ENCODE measurements at places on chromosomes 13 and 19. TPM values are rescaled to one million over a fixed set of nuclear protein-coding genes. Genes with fewer than 3 reads are reported as not detected.

GRCh38 chr19:14300303-14300702 is 80.9 kb upstream of the ADGRE5 start:
- no peak for DNase-seq

DNA sequence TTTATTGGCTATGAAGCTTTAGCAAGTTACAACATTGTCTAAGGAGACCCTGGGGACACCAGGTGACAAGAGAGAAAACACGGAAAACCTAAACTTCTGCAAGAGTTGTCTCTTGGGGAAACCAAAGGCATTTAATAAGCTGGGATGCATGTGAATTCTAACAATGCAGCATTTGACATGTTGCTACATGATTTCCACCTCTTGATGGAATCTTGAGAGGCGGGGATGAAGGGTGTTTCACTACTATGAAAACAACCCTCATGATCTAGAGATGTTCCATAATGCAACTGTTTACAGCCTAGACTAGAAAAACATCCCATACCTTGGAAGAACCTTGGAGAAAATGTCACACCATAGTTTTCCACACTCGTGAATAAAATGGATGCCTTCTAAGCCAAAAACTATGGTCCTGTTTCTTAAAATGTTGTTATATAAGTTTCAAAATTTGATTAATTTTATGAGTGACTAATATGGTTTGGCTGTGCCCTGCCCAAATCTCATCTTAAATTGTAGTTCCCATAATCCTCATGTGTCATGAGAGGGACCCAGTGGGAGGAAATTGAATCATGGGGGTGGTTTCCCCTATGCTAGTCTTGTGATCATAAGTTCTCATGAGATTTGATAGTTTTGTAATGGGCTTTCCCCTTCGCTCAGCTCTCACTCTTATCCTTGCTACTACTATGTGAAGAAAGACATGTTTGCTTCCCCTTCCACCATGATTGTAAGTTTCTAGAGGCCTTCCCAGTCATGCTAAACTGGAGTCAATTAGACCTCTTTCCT is 164.6 kb downstream of the TNFSF13B start:
- DNase-seq = no peak

DNA sequence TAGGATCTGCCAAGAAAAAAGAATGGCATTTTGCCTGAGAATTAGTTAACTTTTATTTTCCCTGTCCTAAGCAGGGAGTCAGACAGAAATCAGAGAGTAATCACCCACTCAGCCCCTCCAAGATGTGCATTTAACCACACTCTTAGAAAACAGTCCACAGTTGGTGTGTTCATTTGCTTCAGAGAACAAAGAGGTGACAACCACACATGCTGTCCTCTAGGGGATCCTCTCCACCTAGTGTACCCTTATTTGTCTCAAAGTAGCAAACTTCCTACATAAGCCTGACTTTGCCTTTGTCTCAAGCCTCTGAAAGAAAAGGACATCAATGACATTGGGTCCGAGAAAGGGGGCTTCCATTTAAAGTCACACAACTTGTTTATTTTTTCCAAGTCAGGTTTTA is 107.0 kb upstream of the RFC3 start:
- DNase-seq = no peak

GRCh38 chr19:23075031-23075733 is 41.6 kb upstream of the ZNF730 start:
- DNase-seq = no peak

GRCh38 chr19:40395956-40396355 is 6.0 kb upstream of the HIPK4 start:
- no peak for DNase-seq

GRCh38 chr13:45331123-45331619 is 9.8 kb downstream of the TPT1 start:
- no peak for DNase-seq

Gene PTPRH
- polyA plus RNA-seq = 34.9 TPM

Gene MBD3L2
- not detected for polyA plus RNA-seq

Gene KCNJ14
- 0.16 TPM for polyA plus RNA-seq

Gene ANGPTL8
- not detected for polyA plus RNA-seq

All from adrenal gland (tissue), 19 donors.